MV-4-11 (cell line): ENCODE measurements at places on chromosomes 7 and 10.

DNA sequence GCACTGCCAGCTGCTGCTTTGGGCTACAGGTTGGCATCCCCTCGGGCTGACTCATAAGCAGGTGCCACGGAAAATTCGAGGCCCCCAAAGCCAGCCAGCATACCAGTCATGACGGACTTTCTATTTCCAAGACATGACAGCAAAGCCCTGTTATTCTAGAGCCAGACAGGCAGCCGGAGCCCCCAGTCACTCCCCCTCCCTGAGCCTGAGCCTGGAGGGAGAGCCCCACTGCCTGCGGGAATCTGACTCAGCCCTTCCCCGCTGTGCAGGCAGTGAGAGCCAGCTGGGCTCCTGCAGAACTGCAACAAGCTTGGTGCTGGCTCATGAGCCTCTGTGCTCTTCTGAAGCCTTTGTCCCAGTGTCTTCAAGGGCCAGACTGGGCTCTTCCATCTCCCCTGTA, 15.8 kb downstream of the BTBD16 start:
- no peak for DNase-seq

DNA sequence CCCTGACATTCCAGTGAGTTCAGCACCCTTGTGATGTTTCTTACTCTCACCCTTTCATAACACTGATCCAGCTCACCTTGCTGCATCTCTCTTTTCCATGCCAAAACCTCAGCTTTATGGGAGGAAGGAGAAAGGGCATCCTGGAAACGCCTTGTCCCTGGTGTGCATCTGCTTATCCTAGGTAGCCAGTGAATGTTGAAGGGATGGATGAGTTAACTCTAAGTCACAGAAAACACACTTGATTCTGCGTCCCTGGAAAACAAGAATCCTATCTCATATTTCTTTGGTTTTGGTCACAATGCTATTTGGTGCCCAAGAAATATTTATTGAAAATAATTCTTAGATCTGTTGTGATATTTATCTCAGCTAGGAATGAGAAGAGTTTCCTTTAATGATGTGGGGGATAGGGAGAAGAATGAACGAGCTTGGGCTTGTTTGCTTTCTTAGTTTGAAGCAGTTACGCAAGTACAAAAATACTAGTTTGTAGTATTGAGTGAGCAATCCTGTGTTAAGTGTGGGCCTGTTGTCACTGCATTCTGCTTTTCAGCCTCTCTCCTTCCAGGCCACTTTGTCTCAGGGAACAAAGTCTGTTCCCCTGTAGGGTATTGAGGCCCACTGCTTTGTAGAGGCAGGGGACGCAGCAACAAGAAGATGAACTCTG, 126.5 kb downstream of the ARID5B start:
- no peak for DNase-seq

- DNase-seq: no peak
These were observed 130.1 kb downstream of the DNAJB6 start for GRCh38 chr7:157466867-157467261.

DNA sequence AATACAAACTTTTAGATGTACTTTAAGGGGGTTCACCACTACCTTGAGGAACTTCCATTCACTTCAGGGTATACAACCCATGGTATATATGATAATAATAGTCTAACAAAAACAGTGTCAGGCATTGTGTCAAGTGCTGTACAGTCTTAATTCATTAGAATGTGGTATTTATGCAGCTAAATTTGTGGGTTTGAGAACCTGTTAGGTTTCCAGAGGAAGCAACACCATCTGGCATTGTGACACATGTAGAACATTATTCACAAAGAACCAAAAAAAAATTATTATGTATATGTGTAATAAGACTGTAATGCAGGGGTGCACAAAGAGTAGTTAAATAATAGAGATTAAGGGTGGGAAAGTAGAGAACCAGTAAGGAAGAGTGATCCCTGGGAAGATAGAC, 26.3 kb downstream of the TMEM60 start:
- no peak for DNase-seq

- no peak for DNase-seq
These were observed 68.7 kb upstream of the SEPHS1 start for GRCh38 chr10:13416760-13417159.
